Liver (tissue), 10 donors: ENCODE measurements at places on chromosomes 7 and 10. TPM values are rescaled to one million over a fixed set of nuclear protein-coding genes. Genes with fewer than 3 reads are reported as not detected.

GRCh38 chr10:133224756-133225372 lies 5.2 kb upstream of the UTF1 start:
- no peak for DNase-seq

DNA sequence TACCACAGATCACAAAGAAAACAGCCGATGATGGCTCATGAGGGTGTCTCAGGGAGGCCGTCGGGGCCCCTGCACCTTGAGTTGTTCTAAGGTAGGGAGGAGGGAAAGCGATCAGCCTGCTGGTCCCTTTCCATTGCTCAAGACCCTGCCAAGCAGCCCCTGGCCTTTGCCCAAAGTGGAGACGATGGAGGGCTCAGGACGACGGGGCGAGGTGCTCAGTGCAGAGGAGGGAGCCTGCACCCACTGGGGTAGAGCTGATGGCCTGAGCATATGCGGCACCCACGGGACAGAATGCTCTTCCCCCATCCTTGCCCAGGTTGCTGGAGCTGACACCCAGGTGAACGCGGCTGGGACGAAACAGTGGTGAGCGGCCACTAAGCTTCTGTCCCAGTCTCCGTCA lies 58.3 kb upstream of the FAM20C start:
- DNase-seq, result no peak

- peak; percentile 76 for DNase-seq
These were observed at the start of gene CPED1 for GRCh38 chr7:120988591-120989256. Gene CPED1, plus strand, starts transcription at chr7:120988711. Its CDS starts 911 bp downstream, at chr7:120989622.

CALML3 gene
- not detected for total RNA-seq

C10orf62 gene
- total RNA-seq, result 0.56 TPM

TAS2R3 gene
- 4.1 TPM for total RNA-seq

GHRHR gene
- total RNA-seq, result not detected

DDX21 gene
- 32.3 TPM for total RNA-seq

- DNase-seq, result peak; percentile 50
These were observed 94.0 kb downstream of the CYTH3 start for GRCh38 chr7:6178298-6179029.

TMEM236 gene
- total RNA-seq, result 0.28 TPM

DNA sequence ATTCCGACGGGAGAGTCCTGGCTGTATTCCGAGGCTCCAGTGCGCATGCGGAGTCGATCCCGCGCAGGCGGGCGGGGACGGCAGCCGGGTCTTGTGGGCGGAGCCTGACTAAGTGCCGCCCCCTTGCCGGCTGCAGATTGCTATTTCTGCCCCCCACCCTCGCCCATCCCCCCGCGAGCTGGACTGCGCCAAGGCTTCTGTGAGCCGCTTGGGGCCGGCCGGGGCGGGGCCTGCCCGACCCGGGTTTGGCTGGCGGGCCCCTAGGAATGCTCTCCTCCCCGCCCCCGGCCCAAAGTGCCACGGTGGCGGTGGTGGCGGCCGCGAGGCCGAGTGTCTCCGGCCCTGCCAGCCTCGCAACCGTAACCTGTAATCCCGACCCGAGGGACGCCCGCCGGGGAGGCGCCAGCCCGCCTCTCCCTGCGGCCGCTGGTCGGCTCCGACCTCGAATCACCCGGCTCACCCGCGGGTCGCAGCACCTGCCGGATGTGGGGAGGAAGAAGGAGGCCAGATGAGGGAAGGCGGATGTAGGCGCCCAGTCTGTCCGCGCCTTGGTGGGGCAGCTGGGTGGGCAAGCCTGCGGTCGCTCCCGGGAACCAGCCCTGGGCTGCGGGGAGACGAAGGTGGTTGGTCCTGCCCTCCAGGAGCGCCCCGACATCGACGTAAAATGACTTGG lies 702 bp upstream of the KAZALD1 start:
- DNase-seq, result peak; percentile 97

NIPSNAP2 gene
- 11.6 TPM for total RNA-seq

XRCC2 gene
- 6.2 TPM for total RNA-seq

AKR1C2 gene
- 129 TPM for total RNA-seq

CAMK2B gene
- total RNA-seq, result 2.2 TPM

DNA sequence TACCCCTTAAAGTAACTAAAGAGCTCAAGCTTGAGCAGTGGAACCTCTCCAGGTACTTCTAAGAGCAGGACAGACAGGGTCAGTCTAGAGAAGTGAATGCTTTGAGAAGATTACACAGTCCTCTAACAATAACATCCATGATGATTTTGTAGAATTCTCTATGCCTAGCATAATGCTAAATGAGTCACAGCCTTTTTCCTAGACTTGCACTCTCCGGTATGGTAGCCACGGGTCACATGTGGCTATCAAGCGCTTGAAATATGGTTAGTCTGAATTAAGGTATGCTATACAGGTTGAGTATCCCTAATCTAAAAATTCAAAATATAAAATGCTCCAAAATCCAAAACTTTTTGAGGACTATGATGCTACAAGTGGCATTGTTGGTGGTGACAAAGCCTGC lies 166.6 kb upstream of the MKLN1 start:
- no peak for DNase-seq

DNA sequence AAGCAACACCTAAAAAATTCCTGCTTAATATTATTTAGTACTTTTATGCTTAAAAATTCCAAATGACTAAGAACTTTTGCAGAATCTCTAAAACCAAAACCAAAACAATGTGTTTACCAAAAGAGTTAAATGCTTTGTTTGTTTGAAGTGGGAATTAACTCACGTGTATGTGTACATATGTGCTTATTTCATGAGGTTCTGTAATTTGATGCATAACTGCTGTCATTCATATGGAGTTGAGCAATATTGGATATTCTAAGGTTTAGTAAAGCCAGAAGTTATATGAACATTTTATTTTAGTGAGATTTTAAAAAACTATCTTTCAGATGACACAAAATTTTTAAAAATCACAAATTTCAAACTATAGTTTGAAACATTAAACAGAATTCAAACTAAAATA lies 157.1 kb downstream of the PIP4K2A start:
- no peak for DNase-seq

GRCh38 chr7:95899919-95900513 lies 127.7 kb downstream of the DYNC1I1 start:
- DNase-seq, result no peak

DNA sequence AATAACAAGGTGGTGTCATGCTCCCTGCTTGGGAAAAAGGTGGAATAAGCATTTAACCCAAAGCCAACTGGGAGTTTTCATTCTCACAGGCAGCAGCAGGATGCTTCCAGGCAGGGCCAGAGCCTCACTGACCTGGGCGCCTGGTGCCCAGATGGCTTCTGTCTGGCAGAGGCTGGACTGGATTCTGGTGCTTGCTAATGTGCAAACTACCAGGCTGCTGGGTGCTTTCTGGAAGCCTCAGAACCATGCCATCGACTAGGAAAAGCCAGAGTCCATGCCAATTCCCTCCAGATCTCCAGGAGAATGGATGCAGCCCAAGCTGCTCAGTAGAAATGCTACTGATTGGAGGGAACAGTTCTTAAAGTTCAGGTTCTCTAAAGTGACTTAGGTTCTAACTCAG lies 36.2 kb downstream of the VIPR2 start:
- DNase-seq, result no peak

COBL gene
- total RNA-seq, result 5.8 TPM

GRCh38 chr10:865924-866576 lies 65.5 kb downstream of the LARP4B start:
- no peak for DNase-seq

GIGYF1 gene
- 12.7 TPM for total RNA-seq

- DNase-seq, result no peak
These were observed 43.4 kb downstream of the BPGM start for GRCh38 chr7:134690016-134690415.

NEUROG3 gene
- not detected for total RNA-seq

SLC18A3 gene
- not detected for total RNA-seq

GRCh38 chr10:4296161-4296560 lies 511.2 kb upstream of the KLF6 start:
- DNase-seq, result no peak

DNA sequence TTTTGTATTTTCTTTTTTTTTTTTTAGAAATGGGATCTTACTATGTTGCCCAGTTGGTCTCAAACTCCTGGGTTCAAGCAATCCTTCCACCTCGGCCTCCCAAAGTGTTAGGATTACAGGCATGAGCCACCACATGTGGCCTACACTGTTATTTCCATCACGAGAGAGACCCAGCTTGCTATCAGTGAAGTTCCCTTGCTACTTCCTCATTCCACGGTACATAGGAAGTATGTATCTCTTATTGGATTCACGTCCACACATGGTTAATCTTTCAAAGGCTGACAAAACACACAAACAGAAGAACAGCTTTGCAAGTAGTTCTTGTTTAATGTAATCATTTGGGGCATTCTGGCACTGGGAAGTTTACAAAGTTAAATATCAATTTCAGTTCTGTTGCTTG lies 50.9 kb downstream of the DCLRE1A start:
- DNase-seq, result no peak

GRCh38 chr10:124941823-124942222 lies at the start of gene ZRANB1:
Gene ZRANB1, plus strand, starts transcription at chr10:124942123. Its CDS starts 371 bp downstream, at chr10:124942494.
- no peak for DNase-seq

ADAM8 gene
- total RNA-seq, result 5.4 TPM

DNA sequence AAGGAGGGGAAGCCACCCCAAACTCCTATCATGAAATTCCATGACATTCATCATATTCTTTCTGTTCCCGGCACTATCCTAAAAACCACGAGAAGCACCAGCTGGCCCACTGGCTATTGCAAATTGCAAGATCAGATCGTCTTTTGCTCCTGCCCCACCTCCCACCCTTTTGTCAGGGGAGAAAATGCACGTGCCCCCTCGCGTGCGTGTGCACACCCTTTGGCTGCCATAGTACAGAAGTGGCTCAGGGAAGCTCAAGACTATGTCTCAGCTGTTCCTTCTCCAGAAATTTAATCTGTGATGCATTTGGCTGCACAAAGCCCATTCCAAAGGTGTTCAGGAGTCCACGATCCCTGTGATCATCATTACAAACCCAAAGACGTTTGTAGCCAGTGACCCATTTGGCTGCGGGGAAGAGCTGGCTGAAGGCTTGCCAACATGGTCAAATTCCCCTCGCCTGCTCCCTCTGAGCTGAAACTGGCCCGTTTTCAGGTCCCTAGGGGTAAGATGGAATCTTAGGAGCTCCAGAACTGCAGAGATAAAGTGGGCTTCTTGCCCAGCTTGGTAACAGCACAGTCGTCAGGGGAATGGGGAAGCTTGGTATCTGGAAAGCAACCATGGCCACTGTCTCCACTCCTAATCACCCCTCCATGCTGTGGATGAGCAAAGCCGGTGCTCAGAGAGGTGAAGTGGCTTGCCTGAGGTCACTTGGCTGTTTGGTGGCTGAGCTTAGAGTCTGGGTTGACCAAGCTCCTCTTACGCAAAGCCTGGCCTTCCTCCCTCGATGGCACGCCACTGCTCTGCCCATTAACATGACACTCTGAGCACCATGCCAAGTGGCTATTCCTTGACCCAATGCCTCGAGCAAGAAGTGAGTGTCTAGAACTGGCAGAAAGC lies 155.4 kb downstream of the NEURL1 start:
- DNase-seq, result no peak

DNA sequence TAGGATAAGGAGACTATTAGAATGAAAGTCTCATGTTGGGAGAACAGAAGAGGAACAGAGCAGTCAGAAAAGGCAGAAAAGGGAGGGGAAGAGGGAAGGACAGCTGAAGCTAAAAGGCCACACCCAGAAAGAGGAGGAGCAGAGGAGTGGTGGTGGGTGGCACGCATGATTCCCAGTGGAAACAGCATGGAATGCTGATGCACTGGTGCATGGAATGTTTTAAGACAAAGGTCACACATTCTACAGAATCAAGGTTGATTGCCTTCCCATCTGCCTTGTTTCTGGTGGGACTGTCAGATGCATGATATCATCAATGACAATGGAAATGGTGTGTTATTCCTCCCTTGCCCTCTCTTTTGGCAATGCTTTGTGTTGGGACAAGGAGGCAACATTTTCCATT lies 285.4 kb upstream of the MKI67 start:
- no peak for DNase-seq

GRCh38 chr7:37977243-37977642 lies 56.8 kb downstream of the EPDR1 start:
- DNase-seq, result no peak

PCDH15 gene
- 0.05 TPM for total RNA-seq

- no peak for DNase-seq
These were observed 13.5 kb downstream of the ESYT2 start for GRCh38 chr7:158815800-158816128.

- DNase-seq, result no peak
These were observed 29.8 kb downstream of the TES start for GRCh38 chr7:116240024-116240668.

- DNase-seq, result no peak
These were observed 22.8 kb upstream of the TTYH3 start for GRCh38 chr7:2608921-2609411.

GRCh38 chr7:17021205-17021604 lies 139.4 kb upstream of the AGR3 start:
- DNase-seq, result no peak

DNA sequence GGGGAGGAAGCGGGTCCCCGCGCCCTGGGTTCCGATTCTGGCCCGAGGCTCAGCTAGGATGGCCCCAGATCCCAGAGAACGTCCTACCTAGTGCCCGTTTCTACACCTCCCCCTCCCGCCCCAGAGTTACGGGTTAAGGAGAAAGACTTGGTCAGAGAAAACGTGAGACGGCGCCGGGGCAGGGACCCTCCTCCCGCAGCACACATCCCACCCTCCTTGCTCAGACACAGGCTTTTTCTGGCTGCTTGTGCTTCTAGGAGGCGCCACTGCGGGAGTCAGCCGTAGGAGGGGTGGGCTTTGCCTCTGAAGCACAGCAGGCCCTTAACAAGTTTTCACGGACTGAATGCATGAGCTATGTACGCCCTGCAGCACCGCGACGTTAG lies 104.9 kb upstream of the LEP start:
- no peak for DNase-seq
